ENCODE measurements at places on chromosomes 13 and 19.

DNA sequence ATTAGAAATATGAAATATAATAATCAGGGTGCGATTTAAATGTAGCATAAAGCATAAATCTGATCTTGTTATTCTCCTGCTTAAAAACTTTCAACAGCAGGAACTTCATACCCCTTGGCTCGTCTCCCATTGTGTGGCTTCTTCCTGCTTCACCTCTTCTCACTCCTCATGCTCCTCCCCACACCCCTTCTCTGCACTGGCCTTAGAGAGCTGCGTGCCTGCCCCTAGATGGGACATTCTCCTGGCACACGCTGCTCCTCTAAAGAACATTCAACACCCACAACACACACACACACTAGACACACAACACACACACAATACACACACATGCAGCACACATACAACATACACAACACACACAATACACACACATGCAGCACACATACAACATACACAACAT is 104.6 kb upstream of the RAP2A start:
- no peaks in the 10 kb centered on the region for H3K36me3 ChIP-seq
- H3K27ac ChIP-seq, result no peak overlapping the region
- no peak overlapping the region for H3K4me3 ChIP-seq
- peaks cover 39% of the 10 kb centered on the region for H3K4me1 ChIP-seq
- no peak for DNase-seq

DNA sequence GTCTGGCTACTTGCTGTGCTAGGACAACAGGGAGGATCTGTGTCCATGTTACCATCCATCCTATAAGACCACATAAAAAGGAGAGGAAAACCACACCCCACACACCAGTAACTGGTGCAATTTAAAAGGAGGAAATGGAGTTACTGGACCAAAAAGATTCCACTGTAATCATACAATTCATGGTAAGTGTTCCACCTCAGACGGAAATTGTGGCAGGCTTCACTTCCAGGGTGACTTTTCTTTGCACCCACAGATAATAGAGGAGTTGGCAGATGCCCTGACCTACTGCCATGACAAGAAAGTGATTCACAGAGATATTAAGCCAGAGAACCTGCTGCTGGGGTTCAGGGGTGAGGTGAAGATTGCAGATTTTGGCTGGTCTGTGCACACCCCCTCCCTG is 2.4 kb downstream of the AURKC start:
- no peak for DNase-seq
- no peak overlapping the region for H3K27ac ChIP-seq
- H3K36me3 ChIP-seq, result no peaks in the 10 kb centered on the region
- no peaks in the 10 kb centered on the region for H3K4me1 ChIP-seq
- no peak overlapping the region for H3K4me3 ChIP-seq

- H3K27ac ChIP-seq, result no peak overlapping the region
- no peak for DNase-seq
- H3K36me3 ChIP-seq, result peaks cover 26% of the 10 kb centered on the region
- H3K4me1 ChIP-seq, result no peaks in the 10 kb centered on the region
- H3K4me3 ChIP-seq, result no peak overlapping the region
- H3K27me3 ChIP-seq, result no peaks in the 10 kb centered on the region
These were observed 33.6 kb downstream of the ZNF383 start for GRCh38 chr19:37251308-37252229.

GRCh38 chr13:40648841-40649240 is 17.6 kb downstream of the FOXO1 start:
- H3K27me3 ChIP-seq, result no peaks in the 10 kb centered on the region
- no peaks in the 10 kb centered on the region for H3K36me3 ChIP-seq
- no peak for DNase-seq
- H3K4me1 ChIP-seq, result peaks cover 39% of the 10 kb centered on the region
- no peak overlapping the region for H3K4me3 ChIP-seq

GRCh38 chr19:18291590-18292461 is 10.4 kb upstream of the JUND start:
- peaks cover 3% of the 10 kb centered on the region for H3K27me3 ChIP-seq
- H3K36me3 ChIP-seq, result no peaks in the 10 kb centered on the region
- peak; percentile 49 for DNase-seq
- H3K4me3 ChIP-seq, result peak overlapping the region; percentile 91

GRCh38 chr13:31119966-31120700 is 41.6 kb downstream of the HSPH1 start:
- no peaks in the 10 kb centered on the region for H3K36me3 ChIP-seq
- H3K27me3 ChIP-seq, result peaks cover 11% of the 10 kb centered on the region
- no peak for DNase-seq
- H3K4me1 ChIP-seq, result peaks cover 5% of the 10 kb centered on the region

- peaks cover 74% of the 10 kb centered on the region for H3K4me1 ChIP-seq
- no peaks in the 10 kb centered on the region for H3K27me3 ChIP-seq
- H3K36me3 ChIP-seq, result peaks cover 5% of the 10 kb centered on the region
- DNase-seq, result no peak
- H3K27ac ChIP-seq, result peak overlapping the region; percentile 95
These were observed 106.1 kb downstream of the RGCC start for GRCh38 chr13:41563341-41563983.

- no peaks in the 10 kb centered on the region for H3K27me3 ChIP-seq
- H3K4me3 ChIP-seq, result no peak overlapping the region
- no peaks in the 10 kb centered on the region for H3K36me3 ChIP-seq
- no peak for DNase-seq
- peaks cover 28% of the 10 kb centered on the region for H3K4me1 ChIP-seq
These were observed 14.7 kb downstream of the LRCH1 start for GRCh38 chr13:46567671-46568070.

DNA sequence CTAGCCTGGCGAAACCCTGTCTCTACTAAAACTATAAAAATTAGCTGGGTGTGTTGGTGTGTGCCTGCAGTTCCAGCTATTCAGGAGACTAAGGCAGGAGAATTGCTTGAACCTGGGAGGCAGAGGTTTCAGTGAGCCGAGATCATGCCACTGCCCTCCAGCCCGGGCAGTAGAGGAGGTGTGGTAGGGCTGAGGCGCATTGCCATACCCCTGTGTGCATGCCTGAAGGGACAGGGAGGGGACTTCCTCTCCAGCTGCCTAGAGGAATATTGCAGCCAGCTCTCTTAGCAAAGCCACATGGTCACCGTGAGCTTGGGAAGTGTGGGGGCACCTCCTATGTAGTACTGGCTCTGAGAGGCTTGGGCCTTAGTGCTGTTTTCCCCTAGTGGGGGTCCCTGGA is 29.2 kb upstream of the PEPD start:
- no peak overlapping the region for H3K27ac ChIP-seq
- H3K4me3 ChIP-seq, result no peak overlapping the region
- H3K4me1 ChIP-seq, result no peaks in the 10 kb centered on the region
- peaks cover 8% of the 10 kb centered on the region for H3K27me3 ChIP-seq

GRCh38 chr13:111280681-111281585 is 39.5 kb upstream of the TEX29 start:
- H3K27me3 ChIP-seq, result no peaks in the 10 kb centered on the region
- no peaks in the 10 kb centered on the region for H3K4me1 ChIP-seq
- no peak overlapping the region for H3K27ac ChIP-seq
- no peak overlapping the region for H3K4me3 ChIP-seq
- peaks cover 17% of the 10 kb centered on the region for H3K36me3 ChIP-seq
